Stomach (tissue), 19 donors: ENCODE measurements at places on chromosomes 3 and 15. TPM values are rescaled to one million over a fixed set of nuclear protein-coding genes. Genes with fewer than 3 reads are reported as not detected.

GRCh38 chr3:61940236-61940635 lies 378.9 kb downstream of the PTPRG start:
- no peak for DNase-seq
- H3K4me1 ChIP-seq, result peaks cover 17% of the 10 kb centered on the region
- H3K27ac ChIP-seq, result no peak overlapping the region
- no peak overlapping the region for H3K4me3 ChIP-seq

DNA sequence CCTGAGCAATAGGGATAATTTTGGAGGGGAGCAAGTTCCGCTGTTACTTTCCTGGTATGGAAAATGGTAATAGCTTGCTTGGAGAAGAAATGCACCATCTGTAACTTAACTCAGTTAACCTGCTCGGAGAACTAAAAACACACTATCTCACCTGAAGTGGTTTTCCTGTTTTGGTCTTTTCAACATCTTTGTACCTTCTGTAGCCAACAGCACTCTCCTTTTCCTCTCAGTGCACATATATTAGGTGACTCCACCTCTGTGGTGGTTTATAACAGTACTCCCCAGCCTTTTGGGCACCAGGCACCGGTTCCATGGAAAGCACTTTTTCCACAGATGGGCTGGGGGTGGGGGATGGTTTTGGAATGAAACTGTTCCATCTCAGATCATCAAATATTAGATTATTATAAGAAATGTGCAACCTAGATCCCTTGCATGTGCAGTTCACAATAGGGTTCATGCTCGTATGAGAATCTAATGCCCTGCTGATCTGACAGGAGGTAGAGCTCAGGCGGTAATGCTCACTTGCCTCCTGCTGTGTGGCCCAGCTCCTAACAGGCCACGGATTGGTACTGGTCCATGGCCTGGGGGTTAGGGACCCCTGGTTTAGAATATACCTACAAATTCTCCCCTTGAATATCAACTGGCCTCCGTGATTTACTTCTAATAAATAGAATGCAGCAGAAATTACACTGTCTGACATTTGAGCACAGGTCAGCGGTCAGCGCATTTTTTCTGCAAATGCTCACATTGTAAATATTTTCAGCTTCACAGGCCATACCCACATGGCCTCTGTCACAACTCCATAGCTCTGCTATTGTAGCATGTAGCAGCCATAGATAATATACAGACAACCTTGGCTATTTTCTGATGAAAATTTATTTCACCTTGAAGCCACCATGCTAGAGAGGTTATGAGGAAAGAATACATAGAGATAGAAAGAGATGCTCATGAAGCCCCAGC lies 83.8 kb upstream of the SUCLG2 start:
- H3K27me3 ChIP-seq, result no peaks in the 10 kb centered on the region
- H3K36me3 ChIP-seq, result no peaks in the 10 kb centered on the region
- DNase-seq, result peak; percentile 2
- H3K4me1 ChIP-seq, result no peaks in the 10 kb centered on the region
- no peak overlapping the region for H3K4me3 ChIP-seq

The SLC9C1 gene
- total RNA-seq, result 1.1 TPM

The TICRR gene
- 1.2 TPM for total RNA-seq

The GATM gene
- total RNA-seq, result 30.4 TPM
